ENCODE measurements at places on chromosomes 4 and X. TPM values are rescaled to one million over a fixed set of nuclear protein-coding genes. Genes with fewer than 3 reads are reported as not detected.

The RAB9B gene
- 1.9 TPM for total RNA-seq

The VAMP7 gene
- total RNA-seq: 54.5 TPM

The CT45A5 gene
- total RNA-seq: not detected

The CCSER1 gene
- under 0.01 TPM for total RNA-seq

The ETDB gene
- not detected for total RNA-seq

DNA sequence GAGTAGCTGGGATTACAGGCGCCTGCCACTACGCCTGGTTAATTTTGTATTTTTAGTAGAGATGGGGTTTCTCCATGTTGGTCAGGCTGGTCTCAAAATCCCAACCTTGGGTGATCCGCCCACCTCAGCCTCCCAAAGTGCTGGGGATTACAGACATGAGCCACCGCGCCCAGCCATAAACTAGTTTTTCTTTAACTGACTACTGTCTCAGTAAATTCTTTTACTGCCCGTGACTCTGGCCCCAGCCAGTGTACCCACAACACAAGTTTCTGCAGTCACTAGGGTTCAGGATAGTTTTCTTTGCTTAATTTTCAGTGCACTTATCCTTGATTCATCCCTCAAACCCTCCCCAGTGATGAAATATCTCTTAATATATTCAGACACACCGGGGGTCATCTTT is 8.3 kb downstream of the SHROOM2 start:
- DNase-seq: no peak

GRCh38 chr4:11130195-11130970 is 298.3 kb downstream of the HS3ST1 start:
- peak; percentile 99 for DNase-seq

GRCh38 chr4:115763051-115763450 is 649.6 kb upstream of the NDST4 start:
- no peak for DNase-seq

- DNase-seq: no peak
Measured at GRCh38 chr4:57081651-57082621, 28.2 kb downstream of the IGFBP7 start.

GRCh38 chrX:116272861-116273260 is 102.3 kb downstream of the AGTR2 start:
- DNase-seq: peak; percentile 25

DNA sequence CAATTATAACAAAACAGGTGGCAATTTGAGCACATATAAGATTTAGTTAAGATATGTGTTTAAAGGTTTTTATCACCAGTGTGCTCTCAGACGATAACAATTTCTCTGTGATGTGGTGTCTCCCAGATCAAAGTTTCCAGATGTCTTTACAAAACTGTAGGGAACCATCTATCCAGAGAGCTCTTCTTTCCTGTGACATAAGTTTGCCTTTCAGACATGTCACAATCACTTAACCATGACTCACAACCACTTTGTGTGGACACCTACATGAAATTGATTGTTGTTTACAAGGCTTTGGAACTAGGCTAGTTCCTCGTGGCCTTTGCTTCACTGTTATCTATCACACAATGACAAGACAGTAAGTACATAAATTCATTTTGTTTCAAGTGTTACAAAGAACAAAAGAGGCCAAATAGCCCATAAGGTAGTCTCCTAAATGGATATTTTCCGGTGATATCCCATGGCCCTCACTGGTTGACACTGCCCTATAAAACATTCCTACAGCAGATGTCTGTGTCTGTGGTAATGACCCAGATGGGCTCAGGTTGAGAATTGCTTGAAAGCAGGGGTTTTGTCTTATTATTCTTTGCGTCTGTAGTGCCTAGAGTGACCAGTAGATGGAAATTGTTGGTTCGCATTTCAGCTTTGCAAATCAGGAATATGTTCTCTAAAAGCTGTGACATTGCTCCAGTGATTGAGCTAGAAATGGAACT is 297.8 kb upstream of the FAM241A start:
- DNase-seq: peak; percentile 5

GRCh38 chrX:150205011-150205410 is 158.1 kb upstream of the MAMLD1 start:
- DNase-seq: no peak

GRCh38 chrX:109966246-109966645 is 36.7 kb upstream of the TMEM164 start:
- peak; percentile 47 for DNase-seq

DNA sequence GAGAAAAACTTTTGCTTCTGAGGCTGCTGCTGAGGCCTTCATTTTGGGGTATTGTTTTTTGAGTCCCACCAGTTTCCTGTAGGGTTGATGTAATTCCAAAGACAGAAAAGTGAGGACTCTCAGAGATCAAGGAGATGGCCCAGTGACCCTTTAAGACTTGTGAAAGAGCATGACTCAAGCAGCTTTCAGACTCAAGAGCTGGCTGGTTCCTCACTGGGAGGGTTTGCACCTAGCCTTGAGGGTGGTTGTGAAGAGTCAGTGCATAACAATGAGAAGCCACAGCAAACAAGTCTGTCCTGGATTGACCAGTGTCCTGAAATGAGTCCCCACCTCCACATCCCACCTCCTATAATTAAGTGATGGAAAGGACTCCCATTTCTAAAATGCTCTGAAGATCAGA is 89.2 kb downstream of the NHS start:
- DNase-seq: peak; percentile 40

- DNase-seq: no peak
Measured at GRCh38 chr4:32087211-32087610, 1367.0 kb downstream of the PCDH7 start.

DNA sequence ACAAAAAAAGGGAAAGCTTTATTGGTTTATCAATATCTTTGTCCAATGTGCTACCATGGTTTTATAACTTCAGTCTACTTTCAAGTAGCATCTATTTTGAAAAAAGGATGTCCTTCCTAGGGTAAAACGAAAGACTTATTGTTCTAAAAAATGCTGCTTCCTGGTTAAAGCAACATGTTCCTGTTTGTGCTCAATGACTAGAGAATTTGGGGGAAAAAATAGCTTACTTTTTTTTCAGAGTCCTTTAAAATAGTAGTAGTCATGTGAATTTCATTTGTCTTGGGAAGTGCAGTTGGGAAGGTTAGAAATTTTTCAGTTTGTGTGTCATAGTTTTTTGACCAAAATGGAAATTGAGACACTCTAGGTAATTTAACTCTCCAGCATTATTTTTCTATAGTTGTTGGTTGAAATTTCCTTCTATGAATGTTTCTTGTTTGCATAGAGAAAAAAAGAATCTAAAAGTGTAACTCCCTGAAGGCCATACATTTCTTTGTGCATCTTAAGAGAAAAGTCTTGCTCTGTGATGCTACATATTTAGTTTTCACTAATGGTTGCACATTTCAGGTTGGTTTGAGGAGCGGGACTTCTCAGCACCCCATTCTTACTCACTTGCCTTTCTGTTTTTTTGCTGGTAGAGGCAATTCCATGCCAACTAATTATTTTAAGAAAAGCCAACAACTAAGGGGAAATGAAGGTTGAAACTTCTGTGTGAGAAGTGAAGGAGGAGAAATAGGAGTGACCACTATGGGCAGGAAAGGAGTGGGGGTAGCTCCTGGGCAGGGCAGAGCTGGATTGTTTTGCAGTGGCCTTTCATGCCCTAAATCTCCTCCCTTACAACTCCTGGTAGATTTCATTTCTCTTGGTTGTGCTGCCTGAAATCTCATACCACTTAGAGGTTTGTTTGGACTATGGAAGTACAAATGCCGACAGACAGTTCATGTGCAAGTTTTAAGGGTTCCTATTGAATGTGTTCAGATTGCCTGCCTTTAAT is 76.4 kb downstream of the RAPGEF2 start:
- peak; percentile 22 for DNase-seq

GRCh38 chrX:69357317-69357716 is 146.8 kb upstream of the NALF2 start:
- DNase-seq: no peak

DNA sequence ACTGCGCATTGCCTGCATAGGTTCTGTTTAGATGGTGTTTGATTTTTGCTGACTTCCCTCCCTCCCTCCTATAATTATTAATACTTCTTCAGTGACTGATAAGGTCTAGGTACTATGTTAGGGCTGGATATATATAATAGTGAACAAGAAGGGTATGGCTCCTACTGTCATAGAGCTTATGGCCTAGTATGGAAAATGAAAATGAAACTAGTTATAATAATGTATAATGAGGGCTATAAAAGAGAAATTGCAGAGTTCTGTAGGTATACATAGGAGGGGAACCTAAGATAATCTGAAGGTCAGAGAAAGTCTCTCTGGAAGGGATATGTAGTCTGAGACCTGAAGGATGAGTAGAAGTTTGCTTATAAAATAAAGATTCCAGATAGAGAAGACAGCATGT is 102.1 kb downstream of the DCK start:
- DNase-seq: no peak

- DNase-seq: no peak
Measured at GRCh38 chrX:7164174-7164573, 16.2 kb upstream of the PUDP start.

GRCh38 chr4:186536285-186536684 is 19.1 kb downstream of the MTNR1A start:
- no peak for DNase-seq

DNA sequence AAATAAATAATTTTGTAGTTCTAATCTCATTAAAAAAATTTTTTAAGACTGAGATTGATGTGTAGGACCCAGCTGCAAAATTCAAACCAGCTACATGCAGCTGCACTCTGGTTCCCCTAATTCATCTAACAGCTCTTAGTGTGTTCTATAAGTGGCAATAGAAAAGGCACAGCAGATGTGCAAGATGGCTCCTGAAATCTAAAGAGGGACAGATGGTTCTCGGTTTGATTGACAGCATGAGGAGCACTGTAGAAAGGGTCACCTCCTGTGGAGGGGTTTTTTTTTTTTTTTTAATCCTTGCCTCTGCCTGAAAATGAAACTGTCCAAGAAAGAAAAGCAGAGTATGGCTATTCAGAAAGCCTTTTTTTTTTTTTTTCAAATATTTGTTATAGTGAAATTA is 16.9 kb upstream of the OCIAD1 start:
- DNase-seq: no peak

DNA sequence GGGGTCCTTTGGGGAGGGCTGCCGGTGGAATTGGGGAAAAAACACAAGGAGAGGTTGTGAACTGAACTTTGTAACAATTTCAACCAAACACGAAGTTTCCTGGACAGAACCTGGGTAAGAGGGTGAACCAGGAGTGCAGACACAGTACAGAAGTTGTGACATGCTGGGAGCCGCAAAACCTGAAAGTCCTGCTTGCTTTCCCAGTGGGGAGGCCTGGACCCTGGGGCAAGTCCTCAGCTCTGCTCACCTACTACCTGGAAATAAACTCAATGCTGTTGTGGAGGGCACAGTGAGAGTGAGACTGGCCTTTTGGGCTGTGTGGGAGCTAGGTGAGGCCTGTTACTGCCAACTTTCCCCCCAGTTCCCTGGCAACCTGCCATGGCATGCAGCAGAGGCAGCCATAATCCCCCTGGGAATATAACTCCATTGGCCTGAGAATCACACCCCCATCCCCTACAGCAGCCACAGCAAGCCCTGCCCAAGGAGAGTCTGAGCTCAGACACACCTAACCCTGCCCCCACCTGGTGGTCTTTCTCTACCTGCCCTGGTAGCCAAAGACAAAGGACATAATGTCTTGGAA is 162.8 kb downstream of the THOC2 start:
- no peak for DNase-seq

DNA sequence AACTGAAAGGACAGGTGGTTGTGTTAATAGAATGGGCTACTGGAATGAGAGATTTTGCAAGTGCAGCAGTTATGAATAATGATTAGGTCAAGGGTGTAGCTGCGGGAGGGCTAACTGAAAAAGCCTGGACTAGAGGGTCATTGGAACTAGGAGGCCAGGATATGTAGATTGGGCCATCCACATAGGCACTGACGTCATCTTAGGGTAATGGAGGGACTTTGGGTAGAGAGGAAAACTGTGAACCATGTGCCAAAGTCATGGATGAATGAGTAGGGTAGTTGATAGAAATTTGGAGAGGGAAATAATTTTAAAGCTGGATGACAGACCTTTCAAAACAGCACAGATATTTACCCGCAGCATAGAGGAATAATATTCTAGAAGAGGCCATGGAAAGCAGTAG is 123.6 kb upstream of the SLITRK2 start:
- no peak for DNase-seq

DNA sequence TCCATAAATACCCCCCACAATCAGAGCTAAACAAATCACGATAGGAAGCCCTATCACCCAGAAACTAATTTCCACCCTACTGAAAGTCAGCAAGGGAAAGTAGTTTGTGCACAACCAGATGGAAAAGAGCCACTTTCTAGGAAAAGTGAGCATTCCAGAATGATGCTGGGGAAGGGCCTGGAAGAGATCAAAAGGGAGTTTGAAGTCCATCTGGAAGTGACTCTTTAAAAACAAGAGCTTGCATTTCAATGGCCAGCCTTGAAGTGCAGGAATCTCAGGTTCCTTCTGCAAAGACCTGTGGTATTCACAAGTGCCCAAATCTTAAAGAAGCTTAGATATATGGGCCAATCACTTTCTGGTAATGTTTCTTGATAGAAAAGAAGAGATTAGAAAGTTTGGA is 97.0 kb upstream of the LDB2 start:
- DNase-seq: peak; percentile 64

DNA sequence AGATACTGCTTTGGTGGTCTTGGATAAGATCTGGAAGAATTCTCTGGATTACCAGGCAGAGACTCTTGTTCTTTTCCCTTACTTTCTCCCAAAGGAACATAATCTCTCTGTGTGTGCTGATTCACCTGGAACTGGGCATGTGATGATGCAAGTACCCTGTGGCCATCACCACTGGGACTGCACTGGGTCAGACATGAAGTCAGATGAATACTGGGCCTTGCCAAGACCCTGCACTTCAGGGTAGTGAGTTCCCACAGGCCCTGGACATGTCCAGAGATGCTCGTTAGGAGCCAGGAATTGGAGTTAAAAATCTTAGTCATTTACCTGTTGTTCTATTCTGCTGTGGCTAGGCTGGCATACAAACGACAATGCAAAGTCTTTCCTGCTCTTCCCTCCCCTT is 290.1 kb upstream of the BMP3 start:
- DNase-seq: no peak

- peak; percentile 47 for DNase-seq
Measured at GRCh38 chr4:53906606-53907190, 157.7 kb downstream of the CHIC2 start.

GRCh38 chr4:127641524-127641923 is 8.8 kb downstream of the INTU start:
- DNase-seq: peak; percentile 57

GRCh38 chr4:101667348-101667747 is 123.2 kb upstream of the BANK1 start:
- DNase-seq: peak; percentile 20

- DNase-seq: no peak
Measured at GRCh38 chr4:172035562-172035961, 222.4 kb downstream of the GALNTL6 start.

All from fibroblast of the aortic adventitia (primary cell).